GF-D8 (cell line): ENCODE measurements at places on chromosomes 16 and 17.

DNA sequence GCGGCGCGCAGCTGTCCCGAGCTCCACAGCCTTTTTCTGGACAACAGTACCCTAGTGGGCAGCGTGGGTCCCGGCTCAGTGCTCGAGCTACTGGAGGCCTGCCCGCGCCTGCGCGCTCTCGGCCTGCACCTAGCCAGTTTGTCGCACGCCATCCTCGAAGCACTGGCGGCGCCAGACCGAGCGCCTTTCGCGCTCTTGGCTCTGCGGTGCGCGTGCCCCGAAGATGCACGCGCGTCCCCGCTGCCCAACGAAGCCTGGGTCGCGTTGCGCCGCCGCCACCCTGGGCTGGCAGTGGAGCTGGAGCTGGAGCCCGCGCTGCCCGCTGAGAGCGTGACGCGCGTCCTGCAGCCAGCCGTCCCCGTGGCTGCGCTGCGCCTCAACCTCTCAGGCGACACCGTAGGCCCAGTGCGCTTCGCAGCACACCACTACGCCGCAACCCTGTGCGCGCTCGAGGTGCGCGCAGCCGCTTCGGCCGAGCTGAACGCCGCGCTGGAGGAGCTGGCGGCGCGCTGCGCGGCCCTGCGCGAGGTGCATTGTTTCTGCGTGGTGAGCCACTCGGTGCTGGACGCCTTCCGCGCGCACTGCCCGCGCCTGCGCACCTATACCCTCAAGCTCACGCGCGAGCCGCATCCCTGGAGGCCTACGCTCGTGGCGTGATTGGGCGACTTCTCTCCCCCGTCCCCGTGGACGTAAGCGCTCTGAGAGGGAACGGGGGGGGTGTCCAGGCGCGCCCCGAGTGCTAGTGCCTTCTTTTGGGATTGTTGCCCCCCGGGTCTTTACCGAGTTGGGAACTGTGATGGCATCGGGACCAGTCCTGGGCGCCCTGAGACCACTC is 1.2 kb upstream of the HSF4 start:
- DNase-seq, result no peak

GRCh38 chr16:938136-938535 is 32.6 kb downstream of the LMF1 start:
- no peak for DNase-seq

GRCh38 chr16:79723583-79724168 is 123.1 kb upstream of the MAF start:
- DNase-seq, result no peak

DNA sequence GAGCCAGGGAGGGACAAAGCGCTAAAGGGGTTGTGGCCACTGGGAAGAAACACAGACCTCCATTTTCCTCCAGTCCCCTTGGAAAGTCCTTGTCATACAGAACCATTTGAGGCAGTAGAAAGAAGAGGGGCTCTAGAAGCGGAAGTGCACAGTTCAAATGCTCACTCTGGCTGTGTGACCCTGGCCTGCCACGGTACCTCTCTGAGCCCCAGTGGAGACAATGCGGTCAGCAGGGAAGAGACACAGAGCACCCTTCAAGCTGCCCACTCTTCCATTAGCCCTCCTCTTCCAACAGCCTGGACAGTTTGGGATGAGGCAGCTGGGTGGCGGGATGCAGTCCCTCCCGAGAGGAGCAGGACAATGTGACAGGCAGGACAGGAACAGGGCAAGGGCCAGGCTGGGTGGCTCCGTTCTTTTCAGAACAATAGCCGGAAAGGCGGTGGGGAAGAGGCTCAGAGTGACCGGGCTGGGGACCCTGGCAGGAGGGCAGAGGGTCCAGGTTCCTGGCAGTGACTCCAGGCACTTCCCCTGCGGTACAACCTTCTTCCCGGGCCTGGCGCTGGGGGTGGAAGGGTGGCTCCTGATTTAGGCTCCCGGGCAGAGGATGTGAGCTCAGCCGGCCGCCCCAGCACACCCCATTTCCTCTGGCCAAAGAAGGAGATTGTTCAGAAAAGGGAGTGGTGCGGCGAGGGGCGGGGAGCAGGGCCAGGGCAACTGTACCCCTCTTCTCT is 5.6 kb downstream of the CASKIN2 start:
- DNase-seq, result no peak
